Upper lobe of right lung (tissue), 1 donor: ENCODE measurements at places on chromosomes 1 and 21. TPM values are rescaled to one million over a fixed set of nuclear protein-coding genes. Genes with fewer than 3 reads are reported as not detected.

DNA sequence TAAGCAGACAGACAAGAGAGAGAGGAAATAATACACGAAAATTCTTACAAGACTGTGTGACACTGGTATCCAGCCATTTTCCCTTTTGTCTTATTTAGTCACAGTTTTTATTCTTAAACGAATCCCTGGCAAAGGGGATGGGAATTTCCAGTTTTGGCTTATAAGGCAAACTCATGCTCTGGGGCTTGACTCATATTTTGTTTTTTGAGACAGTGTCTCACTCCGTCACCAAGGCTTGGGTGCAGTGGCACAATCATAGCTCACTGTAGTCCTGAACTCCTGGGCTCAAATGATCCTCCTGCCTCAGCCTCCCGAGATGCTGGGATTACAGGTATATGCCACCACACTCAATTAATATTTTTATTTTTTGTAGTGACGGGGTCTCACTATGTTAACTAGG lies 31.9 kb downstream of the PTGER3 start:
- no peak for DNase-seq

The GORAB gene
- total RNA-seq: 13.9 TPM

DNA sequence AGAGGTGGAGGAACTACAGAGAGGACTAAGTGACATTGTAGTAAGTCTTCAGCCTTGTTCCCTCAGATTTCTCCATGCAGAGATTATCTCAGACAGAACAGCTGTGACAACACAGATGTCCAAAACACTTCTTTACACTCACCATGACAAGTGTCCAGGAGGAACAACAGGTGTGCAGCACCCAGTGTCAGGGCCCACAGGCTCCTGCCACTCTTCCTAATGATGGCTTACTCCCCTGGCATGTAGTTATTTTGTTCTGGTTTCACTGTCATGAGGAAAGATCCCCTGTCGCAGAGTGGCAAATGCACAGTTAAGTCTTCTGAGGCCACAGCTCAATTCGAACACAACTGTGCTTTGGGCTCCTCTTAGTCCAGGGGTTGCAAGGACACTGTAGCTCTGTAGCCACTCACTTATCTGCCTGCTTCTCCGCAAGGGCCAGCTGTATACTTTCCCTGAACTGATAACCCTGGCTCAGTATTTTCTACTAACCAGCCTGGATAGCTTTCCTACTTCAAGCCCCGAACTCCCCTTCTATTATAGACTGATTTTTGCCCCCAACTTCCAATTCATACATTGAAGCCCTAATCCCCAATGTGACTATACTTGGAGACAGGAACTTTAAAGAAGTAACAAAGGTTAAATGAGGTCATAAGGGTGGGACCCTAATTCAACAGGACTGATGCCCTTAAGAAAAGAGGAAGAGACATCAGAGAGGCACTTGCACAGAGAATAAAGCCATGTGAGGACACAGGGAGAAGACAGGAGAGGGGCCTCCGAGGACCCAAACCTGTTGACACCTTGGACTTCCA lies 11.1 kb downstream of the PDZK1 start:
- DNase-seq: no peak

The ESPN gene
- 4.3 TPM for total RNA-seq

GRCh38 chr1:177054542-177054941 lies 110.0 kb downstream of the ASTN1 start:
- DNase-seq: no peak

The FCRL2 gene
- total RNA-seq: 0.20 TPM

DNA sequence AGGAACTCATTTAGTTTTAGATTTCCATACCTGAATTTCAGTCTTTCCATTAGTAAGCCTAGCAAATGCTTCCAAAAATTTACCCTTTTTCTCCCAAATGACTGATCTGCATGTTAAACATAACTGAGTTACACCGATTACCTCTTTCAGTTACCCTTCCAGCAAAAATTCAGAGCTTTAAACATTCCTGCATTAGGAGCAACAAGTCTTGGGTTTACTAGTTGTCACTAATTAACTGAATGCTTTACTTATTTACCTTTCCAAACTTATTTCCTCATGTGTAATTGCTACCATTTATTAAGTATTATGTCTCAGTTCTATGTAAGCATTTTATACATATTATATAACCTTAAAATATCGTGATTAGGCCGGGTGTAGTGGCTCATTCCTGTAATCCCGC lies 3.1 kb downstream of the LAMTOR5 start:
- no peak for DNase-seq
